ENCODE measurements at places on chromosomes 12 and 14.

- peak; percentile 45 for DNase-seq
Observed at GRCh38 chr12:121697093-121697698, 15.4 kb upstream of the TMEM120B start.

- DNase-seq = no peak
Observed at GRCh38 chr12:121748571-121749265, 36.2 kb downstream of the TMEM120B start.

DNA sequence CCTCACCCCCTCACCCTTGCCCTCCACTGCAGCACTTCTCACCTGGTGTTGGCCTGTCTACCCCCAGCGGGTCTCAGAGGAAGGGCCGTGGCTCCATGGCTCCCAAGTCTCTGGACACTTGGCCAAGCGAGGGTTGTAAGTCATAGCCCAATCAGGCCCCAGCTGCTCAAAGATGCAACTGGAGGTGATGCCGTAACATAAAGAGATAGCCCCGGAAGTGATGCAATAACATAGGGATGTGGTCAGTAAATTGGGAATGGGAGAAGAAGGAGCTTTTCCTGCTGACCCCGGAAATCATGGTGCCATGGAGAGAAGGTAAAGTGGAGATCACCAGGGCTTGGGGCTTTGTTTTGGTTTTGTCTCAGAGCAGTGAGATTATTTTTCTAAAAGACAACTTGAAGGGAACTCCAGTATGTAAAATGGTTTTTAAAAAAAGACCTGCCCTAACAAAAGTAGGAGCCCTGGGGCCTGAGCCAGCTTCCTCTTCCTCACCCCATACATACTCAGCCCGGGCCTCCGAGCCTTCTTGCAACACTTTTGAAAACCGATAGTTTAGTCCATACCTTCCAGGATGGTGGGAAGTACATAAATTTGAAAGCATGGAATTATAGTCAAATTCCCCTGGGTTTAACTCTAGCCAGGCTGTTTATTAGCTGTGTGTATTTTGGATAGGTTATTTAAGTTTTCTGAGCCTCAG, 212.5 kb downstream of the CRADD start:
- no peak for DNase-seq

DNA sequence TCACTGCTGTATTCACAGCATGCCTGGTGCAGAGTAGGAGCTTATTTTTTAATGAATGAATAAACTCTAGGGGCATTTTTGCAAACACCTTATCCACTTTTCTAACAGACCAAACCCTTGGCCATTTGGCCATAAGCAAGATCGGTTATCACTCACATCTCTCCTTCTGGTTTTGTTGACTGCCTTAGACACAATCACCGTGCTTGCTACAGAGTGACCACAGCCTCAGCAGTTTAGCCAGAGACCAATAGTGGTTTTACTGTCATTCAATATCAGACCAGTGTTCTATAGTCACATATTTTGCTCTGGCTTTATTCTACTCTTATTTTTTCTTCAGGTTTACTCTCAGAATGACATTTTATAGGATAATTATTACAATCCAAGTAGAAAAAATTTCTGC, 2.2 kb downstream of the KLRB1 start:
- DNase-seq = no peak

- no peak for DNase-seq
Observed at GRCh38 chr12:67786086-67786485, 137.5 kb downstream of the DYRK2 start.

- no peak for DNase-seq
Observed at GRCh38 chr14:74913986-74914573, 9.0 kb downstream of the RPS6KL1 start.

DNA sequence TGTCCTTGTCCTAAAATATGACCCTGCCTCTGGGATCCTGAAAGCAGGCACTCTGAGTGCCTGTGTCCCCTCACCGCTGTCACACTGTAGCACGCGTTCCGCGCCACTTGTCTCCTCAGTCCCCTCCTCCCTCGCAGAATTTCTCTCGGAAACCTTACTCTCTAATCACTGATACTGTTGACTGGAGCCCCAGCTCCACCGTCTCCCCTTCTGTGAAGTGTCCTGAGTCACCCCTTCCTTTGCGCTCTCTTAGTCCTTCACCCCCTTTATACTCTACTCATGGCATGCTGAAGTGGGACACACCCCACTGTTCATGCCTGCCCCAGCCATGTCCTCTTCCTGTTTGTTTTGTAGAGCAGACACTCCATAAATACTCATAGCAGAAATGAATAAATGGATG, 104.7 kb downstream of the ZNF664 start:
- no peak for DNase-seq

DNA sequence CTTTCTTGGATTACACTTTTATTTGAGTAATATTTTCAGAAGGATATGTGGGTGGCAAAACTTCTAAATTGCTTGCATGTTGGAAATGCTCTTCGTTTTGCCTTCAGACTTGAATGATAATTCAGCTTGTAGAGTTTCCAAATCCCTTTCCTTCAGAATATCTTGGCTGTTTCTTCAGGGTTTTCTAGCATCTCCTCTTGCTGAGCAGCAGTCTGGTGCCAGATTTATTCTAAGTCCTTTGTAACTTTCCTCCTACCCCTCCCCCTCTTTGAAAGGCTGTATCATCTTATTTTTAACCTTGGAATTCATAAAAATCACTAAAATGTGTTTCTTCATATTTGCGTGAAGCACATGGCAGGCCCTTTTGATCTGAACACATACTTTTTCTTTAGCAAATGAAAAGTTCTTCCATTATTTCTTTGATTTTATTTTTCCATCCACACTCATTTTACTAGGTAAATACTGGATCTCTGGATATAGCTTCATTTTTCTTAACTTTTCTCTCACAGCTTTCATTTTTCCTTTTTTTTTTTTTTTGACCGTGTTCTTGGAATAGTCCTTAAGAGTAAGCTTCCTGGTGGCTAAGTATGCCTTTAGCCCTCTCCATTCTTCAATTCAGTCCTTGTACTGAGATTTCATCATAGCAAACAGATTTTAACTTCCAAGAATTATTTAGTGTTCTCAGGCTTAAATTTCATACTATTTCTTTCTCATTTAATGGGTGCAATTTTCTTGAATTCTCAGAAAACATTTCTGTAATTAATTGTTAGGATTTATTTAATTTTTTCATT, 102.0 kb downstream of the SLC38A4 start:
- no peak for DNase-seq

DNA sequence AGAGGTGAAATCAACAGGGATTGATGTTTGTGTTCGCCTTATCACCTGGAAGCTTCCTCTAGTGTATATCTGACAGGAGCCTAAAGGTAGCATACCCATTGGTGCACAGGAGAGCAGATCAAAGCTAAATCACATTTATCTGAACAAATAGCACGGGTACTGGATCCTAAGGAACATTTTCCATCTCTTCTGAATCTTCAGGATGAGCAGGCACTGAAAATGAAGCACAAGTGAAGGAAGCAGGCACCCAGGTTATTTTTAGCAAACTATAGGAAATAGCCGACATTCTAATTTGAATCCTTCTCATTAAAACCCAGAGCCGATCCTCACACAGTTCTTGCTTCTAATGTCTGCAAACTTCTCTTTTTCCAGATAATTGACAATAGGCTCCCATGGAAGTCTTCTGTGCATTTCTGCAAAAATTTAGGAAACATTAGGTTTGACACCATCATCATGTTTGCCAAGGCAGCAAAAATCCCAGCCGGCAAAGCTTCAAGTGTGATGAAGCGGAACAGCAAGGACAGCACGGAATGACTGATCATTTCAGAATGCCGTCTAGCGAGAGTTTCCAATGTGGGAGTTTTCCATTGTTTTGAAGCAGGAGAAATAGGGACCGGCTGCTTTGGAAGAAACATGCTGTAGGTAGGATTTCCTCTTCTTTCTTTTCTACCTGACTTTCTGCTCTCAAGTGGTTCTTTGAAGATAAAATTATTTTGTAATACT, 24.3 kb upstream of the RGS6 start:
- DNase-seq = no peak

GRCh38 chr12:76060111-76060510, 24.4 kb downstream of the NAP1L1 start:
- DNase-seq = no peak

DNA sequence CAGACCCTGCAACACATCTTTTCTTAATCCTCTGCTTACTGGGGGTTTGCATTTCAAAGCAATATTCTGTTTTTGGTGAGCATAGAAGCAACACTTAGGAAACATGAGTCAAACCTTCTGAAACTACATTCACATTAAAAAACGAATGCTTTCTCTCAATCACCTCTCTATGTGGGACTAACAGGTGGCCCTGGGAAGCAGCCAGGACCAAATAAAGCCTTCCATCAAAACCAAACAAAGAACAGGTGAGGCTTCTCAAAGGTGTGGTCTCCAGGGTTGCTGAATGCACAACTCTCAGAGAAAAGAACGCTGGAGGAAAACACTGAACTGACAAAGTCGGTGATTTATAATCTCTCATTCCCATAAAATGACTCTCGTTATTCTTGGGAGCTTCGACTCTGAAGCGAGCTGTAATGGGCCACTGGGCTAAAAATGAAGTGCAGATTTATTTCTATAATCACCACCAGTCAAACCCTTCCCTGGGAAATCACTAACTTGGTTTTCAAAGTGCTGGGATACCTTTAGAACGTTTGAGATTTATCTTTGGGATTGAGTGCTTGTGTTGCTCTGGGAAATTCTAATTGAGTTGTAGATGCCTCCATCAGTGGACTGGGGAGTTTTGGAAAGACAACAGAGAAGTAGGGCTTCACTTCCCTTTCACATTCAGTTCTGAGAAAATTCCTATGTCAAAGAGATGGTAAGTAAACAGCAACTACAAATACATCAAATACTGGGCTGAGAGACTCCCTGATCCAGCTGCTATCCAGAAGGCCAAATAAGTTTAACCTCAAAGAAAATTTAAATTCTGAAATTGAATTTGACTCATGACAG, 262.0 kb upstream of the TMPO start:
- DNase-seq = no peak
